ENCODE measurements at places on chromosomes 3 and 15. TPM values are rescaled to one million over a fixed set of nuclear protein-coding genes. Genes with fewer than 3 reads are reported as not detected.

GRCh38 chr3:36937492-36937891 is 7.4 kb downstream of the TRANK1 start:
- no peaks in the 10 kb centered on the region for H3K4me1 ChIP-seq
- peak; percentile 2 for DNase-seq
- no peaks in the 10 kb centered on the region for H3K27me3 ChIP-seq
- no peaks in the 10 kb centered on the region for H3K36me3 ChIP-seq
- H3K4me3 ChIP-seq, result no peak overlapping the region

DNA sequence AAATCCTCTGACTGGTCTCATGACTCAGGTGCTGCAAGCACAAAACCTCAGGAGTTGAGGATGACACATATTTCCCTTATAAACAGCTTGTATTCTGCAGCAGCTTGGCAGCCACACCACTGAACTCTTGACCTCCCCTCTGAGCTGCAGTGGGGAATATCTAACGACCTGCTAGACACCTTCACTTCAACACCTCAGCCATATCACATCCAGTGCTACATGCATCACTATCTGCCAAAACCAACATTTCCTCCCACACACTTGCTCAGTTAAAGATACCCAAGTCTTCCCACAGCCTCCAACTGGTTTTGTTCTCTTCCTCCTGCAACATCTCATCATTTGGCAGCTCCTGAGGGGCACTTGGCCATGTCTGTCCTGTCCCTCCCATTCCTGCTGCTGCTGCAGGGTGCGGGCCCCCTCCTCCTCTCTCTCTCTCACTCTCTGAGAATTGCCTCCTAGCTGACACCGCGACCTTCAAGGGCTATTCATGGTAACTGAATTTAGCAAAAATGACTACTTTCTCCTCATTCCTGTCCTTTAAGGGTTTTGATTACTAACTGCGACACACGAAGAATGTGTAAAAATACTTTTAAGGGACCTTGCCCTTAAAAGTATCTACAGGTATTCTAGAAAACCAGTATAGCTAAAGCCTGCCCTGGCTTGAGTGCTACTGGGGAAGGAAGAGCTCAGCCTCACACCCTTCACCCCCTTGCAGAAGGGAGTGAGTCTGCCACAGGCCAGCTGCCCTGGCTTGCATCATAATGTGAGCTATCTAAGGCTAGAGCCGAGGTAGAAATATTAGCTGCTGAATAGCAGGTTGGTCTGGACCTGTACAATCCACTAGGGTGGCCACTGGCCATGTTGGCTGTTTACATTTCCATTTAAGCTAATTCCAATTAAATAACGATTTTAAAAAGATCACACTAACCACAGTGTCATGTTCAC is 5.0 kb upstream of the CCR9 start:
- H3K4me3 ChIP-seq, result no peak overlapping the region
- H3K27ac ChIP-seq, result no peak overlapping the region
- no peaks in the 10 kb centered on the region for H3K27me3 ChIP-seq

- H3K4me1 ChIP-seq, result no peaks in the 10 kb centered on the region
- no peak overlapping the region for H3K4me3 ChIP-seq
- no peak overlapping the region for H3K27ac ChIP-seq
These were observed 478.9 kb upstream of the GBE1 start for GRCh38 chr3:82240322-82240721.

DNA sequence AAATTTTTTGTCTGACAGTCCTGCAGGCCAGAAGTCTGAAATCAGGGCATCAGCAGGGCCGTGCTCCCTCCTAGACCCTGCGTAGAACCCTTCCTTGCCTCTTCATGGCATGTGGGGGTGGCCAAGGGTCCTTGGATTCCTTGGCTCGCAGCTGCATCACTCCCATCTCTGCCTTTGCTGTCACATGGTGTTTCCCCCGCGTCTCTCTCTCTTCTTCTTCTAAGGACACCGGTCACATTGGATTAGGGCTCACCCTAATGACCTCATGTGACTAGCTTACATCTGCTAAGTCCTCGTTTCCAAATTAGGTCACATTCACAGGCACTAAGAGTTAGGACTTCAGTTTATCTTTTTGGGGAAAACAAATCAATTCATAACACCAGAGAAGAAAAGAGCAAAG is 12.0 kb downstream of the SLCO3A1 start:
- peaks cover 94% of the 10 kb centered on the region for H3K4me1 ChIP-seq
- no peaks in the 10 kb centered on the region for H3K27me3 ChIP-seq
- no peak for DNase-seq

Gene TIGIT
- total RNA-seq, result not detected

Gene AP3B2
- not detected for total RNA-seq
